Naive thymus-derived CD4-positive, alpha-beta T cell (primary cell): ENCODE measurements at places on chromosomes 1 and 21.

DNA sequence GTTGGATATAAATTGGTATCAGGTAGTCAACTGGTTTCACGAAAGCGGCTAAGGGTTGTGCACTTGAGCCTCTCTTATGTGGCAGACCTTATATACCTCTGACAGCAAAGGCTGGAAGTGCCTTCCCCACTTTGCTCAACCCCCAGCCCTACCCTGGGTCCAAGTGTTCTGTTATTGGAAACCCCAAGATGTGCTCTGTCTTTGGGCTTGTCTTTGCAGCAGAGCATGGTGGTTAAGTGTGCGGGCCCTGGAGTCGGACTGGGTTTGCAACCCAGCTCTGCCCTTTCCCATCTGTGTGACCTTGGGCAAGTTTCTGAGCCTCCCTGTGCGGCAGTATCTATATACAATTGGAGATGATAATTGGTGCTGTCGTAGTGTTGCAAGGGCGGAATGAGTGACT lies 11.2 kb upstream of the IL10 start:
- DNase-seq: no peak

DNA sequence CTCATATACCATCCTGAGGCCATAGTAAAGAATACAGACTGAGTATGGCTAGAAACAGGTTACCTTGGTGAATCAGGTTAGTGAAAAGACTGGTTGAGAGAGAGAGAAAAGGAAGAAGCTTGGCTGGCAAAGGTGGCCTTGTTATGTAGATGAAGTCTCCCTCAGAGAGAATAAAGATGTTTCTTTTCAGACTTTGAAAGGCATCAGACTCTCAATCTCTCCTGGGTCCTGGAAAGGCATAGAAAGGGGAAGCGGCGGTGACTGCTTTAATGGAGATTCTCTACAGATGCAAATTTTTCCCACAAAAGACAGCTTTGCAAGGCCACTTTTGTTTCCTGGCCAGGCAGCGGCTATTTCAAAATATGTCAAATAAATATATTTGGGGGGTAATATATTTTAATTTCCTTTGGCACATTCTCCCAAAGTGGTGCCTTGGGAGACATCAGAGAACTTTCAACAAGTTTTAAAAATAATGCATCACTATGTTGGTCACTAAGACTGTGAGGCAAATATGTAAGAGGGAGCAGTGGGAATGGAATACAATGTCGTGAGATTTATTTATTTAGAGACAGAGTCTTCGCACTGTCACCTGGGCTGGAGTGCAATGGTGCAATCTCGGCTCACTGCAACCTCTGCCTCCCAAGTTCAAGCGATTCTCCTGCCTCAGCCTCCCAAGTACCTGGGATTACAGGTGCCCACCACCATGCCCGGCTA lies 46.1 kb downstream of the NPHS2 start:
- no peak for DNase-seq

GRCh38 chr1:177206831-177207355 lies 36.1 kb downstream of the BRINP2 start:
- no peak for DNase-seq

DNA sequence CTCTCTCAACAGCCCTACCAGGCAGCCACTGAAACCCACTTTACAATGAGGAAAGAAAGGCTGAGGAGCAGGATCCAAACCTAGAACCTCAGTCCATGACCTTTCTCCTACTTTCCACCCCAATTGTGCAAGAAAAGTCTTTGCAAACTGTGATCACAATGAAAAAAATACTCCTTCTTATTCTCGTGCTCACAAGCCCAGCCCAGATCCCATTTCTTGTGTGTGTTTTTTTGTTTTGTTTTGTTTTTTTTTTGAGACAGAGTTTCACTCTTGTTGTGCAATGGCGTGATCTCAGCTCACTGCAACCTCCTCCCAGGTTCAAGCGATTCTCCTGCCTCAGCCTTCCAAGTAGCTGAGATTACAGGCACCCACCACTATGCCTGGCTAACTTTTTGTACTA lies 97.7 kb downstream of the CRYAA start:
- DNase-seq: no peak

- DNase-seq: no peak
Measured at GRCh38 chr1:19780267-19780877, 19.3 kb downstream of the TMCO4 start.
